Cerebellar nuclear complex (tissue), 1 donor: ENCODE measurements at places on chromosomes 2 and 18.

DNA sequence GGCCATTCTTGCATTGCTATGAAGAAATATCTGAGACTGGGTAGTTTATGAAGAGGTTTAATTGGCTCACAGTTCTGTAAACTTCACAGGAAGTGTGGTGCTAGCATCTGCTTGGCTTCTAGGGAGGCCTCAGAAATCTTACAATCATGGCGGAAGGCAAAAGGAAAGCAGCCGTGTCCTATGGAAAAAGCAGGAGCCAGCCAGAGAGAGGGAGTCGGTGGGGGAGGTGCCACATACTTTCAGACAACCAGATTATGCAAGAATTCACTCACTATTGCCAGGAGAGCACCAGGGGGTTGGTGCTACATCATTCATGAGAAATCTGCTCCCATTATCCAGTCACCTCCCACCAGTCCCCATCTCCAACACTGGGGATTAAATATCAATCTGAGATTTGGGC, 64.1 kb downstream of the CPS1 start:
- no peak for DNase-seq

- no peak for DNase-seq
These were observed 91.3 kb downstream of the ANTXR1 start for GRCh38 chr2:69104261-69104660.

- DNase-seq: no peak
These were observed 79.9 kb downstream of the NYAP2 start for GRCh38 chr2:225479386-225479785.

DNA sequence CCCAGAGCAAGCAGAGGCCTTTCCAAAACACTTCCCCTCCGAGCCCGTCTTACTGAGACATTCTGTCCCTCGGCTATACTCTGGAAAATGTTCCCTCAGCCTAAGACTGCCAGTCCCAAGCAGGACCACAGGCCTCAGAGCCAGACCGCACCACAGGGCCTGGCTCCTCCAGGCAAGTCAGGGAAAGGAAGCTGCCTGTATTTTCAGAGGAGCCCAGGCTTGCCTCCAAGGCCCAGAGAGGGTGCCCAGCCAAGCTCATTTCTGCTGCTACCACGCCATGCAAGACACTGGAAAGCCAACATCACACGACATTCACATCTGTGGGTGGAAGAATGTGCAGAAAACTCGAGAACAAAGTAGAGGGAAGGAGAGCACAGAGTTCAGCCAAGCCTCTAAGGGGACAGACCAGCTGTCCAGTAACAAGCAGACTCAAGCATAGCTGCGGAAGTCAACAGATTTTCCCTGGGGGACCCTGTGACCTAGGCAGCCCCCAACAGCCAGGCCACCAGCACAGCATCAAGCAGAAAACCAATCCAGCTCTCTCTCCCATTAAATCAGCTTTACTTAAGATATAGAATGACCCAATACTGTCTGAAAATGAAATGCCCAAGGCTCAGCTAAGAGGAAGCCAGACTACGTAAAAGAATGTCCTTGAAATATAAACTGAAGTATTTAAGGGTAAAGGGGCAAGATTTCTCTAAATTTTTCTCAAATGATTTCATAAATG, 123.9 kb downstream of the ZFP36L2 start:
- DNase-seq: no peak

DNA sequence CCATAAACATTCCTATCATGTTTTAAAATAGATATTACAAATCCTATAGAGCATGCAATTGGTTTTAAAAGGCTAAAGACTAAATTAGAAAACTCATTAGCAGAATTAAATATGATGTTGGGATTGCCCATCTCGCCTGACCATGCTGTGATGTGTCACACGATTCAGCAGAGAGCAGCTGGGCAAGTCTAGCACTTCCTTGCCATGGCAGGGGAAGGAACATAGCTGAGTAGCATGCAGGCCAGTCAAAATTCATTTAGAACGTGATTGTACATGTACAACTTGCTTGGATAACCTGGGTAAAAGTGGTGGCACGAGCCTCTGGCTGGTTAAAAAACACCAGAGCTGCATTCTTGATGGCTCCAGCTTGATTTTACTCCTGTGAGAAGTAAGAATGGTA, 81.3 kb downstream of the SCN3A start:
- no peak for DNase-seq

DNA sequence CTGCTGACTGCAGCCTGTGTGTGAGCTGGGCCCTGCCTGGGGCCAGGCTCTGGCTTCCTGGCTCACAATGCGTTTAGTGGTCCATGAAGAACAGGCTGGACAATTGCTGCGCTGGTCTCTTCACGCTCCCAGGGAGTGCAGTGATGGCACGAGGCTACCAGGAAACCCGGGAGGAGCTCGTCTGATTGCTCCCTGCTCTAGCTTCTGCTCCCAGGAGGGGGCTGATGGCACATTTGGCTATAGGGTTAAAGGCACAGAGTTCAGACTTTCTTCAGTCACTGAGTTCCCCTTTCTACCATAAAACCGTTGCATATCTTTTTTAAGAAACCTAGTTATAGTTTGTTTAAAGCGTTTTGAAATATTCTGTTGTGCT, 60.1 kb downstream of the KCNF1 start:
- DNase-seq: no peak

DNA sequence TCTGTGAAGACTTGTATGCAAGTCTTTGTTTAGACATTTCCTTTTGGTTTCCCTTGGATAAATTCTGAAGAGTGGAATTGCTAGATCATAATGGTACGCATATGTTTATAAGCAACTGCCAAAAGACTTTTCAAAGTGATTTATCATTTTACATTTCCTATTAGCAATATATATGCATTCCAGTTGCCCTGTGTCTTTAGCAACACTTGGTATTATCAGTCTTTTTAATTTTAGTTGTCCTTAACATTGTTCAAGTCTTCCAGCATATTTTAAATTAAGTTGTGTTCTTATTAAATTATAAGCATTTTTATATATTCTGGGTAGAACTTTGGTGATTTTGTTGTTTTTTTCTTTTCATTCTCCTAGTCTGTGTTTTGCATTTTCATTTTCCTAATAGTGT, 81.8 kb downstream of the EML6 start:
- no peak for DNase-seq

- DNase-seq: no peak
These were observed 199.4 kb upstream of the RASGRP3 start for GRCh38 chr2:33277002-33277426.

DNA sequence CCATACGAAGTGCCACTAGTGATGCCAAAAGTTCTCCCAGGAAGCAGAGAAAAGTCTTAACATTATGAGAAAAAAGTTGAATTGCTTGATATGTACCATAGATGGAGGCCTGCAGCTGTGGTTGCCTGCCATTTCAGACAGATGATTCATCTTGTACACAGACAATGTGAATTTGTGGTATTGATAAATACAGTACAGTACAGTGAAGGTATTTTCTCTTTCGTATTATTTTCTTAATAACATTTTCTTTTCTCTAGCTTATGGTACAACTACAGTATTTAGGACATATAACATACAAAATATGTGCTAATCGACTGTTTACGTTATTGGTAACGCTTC, 33.6 kb upstream of the VWC2L start:
- DNase-seq: no peak
